ENCODE measurements at places on chromosomes 7 and 10. TPM values are rescaled to one million over a fixed set of nuclear protein-coding genes. Genes with fewer than 3 reads are reported as not detected.

Gene ANXA8L1
- total RNA-seq, result not detected

Gene ANKRD7
- total RNA-seq, result 3.6 TPM

Gene GHRHR
- not detected for total RNA-seq

Gene PPP1R17
- total RNA-seq, result not detected

Gene DYNC1I1
- total RNA-seq, result 2.2 TPM

Gene CRTAC1
- not detected for total RNA-seq

Gene GRID2IP
- not detected for total RNA-seq

Gene INPP5A
- total RNA-seq, result 16.0 TPM

Gene HMX2
- total RNA-seq, result not detected

Gene PRLHR
- total RNA-seq, result not detected

Gene TMEM176A
- total RNA-seq, result not detected

Gene CRHR2
- total RNA-seq, result not detected

Gene SPDYE16
- total RNA-seq, result not detected

Gene CTNNA3
- total RNA-seq, result 0.19 TPM

Gene CFAP69
- 1.6 TPM for total RNA-seq

Gene LRRC17
- total RNA-seq, result 1,308 TPM

Gene CAMK1D
- total RNA-seq, result 0.45 TPM

Gene STEAP4
- 0.11 TPM for total RNA-seq

Gene SFRP5
- total RNA-seq, result not detected

Gene PRPS1L1
- total RNA-seq, result not detected

Gene MNX1
- not detected for total RNA-seq

Gene ABHD11
- total RNA-seq, result 34.5 TPM

Gene FOXP2
- 0.71 TPM for total RNA-seq

Gene SOSTDC1
- total RNA-seq, result not detected

Gene DGKB
- under 0.01 TPM for total RNA-seq

Gene CALML3
- total RNA-seq, result not detected

Gene CLDN3
- total RNA-seq, result not detected

Gene CYP2C9
- not detected for total RNA-seq

Gene TMEM243
- 39.0 TPM for total RNA-seq

Gene CHN2
- not detected for total RNA-seq

Gene CPXM2
- not detected for total RNA-seq

Gene CFAP58
- total RNA-seq, result 1.4 TPM

Gene CYP3A5
- not detected for total RNA-seq

Gene MGAM2
- not detected for total RNA-seq

Gene VIPR2
- not detected for total RNA-seq

Gene SLC29A3
- total RNA-seq, result 1.8 TPM

Gene ELAPOR2
- 5.7 TPM for total RNA-seq

Gene SFTPD
- not detected for total RNA-seq

Gene HBP1
- 52.0 TPM for total RNA-seq
